Astrocyte of the spinal cord (primary cell): ENCODE measurements at places on chromosomes 5 and 9.

DNA sequence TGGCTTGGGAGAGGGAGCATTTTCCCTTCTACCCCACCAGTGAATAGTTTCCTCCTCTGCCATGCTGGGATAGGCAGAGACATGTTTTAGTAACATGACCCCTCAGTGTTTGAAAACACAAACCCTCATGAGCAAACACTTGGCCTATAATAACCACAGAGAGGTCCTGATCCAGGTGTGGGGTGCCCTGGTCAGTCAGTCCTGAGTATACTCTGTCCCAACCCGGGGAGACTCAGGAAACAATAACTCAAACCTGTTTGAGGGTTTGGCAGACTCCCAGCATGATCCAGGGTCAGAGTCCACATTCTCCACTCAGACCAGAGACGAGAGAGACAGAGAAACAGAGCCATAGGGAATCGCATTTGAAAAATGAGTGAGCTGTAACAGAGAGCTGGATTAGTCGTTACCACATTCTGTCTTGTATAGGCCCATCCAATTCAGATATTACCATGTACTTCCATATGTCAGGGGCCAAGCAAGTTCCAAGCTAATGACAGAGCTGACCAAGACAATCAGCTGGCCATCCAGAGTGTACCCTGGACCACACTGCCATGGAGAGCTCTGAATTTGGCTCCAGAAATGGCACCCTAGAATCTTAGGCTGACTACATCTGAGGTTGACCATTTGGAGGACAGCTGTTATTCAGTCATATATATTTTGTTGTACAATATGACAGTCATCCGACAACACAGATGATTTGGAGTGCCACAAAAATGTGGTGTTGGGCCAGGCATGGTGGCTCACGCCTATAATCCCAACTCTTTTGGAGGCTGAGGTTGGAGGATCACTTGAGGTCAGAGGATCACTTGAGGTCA lies 4.2 kb upstream of the CA9 start:
- DNase-seq: peak; percentile 73

- DNase-seq: peak; percentile 44
Observed at GRCh38 chr5:68419637-68420452, 204.3 kb downstream of the PIK3R1 start.

DNA sequence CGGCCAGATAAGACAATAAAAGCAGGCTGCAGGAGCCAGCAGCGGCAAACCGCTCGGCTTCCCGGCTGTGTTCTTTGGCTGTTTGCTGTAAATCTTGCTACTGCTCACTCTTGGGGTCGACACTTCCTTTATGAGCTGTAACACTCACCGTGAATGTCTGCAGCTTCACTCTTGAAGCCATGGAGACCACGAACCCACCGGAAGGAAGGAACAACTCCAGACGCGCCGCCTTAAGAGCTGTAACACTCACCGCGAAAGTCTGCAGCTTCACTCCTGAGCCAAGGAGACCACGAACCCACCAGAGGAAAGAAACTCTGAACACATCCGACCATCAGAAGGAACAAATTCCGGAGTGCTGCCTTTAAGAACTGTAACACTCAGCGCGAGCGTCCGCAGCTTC lies 451.7 kb downstream of the AGTPBP1 start:
- DNase-seq: no peak

DNA sequence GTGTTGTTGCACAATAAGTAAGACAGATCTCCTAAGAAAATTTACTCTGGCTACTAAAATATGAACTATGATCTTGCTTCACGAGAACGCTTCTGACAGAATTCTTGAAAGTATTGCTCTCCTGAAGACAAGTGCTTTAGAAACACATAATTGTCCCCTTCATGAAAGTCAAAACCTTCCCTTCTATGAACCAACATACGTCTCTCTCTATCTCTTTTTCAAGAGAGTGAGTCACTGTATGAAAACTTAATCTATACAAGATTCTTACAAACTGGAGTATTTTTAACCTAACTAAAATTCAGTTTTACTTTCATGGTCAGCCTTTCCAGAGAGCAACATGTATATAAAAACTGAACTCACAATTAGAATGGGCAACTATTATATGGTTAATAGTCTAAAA lies 688.0 kb upstream of the CTNND2 start:
- DNase-seq: no peak

GRCh38 chr5:23614422-23614821 lies 107.0 kb downstream of the PRDM9 start:
- DNase-seq: no peak

GRCh38 chr5:54772684-54773083 lies 212.7 kb downstream of the ESM1 start:
- DNase-seq: no peak

DNA sequence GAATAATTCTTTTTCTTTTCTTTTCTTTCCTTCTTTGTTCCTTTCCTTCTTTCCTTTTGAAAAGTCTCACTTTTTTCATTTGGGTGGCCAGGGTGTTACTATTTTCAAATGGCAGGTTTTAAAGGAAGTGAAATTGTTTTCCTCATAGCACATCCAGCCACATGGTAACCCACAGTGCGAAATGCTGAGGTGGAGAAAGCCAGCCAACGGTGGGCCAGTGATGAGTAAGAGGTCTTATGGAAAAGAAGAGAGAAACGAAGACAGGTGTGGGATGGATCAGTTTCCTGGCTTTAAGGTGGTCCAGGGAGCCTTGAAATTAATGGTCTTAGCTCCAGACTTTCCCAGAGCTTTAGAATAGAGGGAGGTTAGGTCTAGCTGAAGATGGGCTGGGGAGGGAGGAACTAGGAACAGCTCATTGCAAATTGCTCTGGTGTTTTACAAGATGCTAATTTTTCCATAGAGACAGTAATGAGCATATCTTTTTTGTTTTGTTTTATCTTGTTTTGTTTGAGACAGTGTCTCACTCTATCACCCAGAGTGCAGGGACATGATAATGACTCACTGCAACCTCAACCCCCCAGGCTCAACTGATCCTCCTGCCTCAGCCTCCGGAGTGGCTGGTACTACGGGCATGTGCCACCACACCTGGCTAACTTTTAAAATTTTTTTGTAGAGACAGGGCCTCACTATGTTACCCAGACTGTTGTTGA lies 17.8 kb downstream of the ITK start:
- no peak for DNase-seq

DNA sequence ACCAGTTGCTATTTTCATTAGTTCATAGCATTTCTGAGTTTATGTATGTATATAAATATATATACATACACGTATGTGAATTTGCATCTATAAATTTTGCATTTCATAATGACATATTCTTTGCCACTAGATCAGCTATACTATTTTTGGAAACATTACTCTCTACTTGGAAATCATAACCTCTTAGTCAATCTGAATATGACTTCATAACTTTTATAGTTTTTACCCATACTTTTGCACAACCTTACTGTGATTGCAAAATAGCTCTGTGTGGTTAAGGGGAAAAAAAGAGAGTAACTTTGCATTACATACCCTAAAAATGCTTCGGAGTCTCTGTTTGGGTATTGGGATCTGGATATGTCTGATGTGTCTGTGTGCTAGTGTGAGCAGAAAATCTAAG lies 44.9 kb upstream of the ADAMTSL1 start:
- DNase-seq: peak; percentile 18

DNA sequence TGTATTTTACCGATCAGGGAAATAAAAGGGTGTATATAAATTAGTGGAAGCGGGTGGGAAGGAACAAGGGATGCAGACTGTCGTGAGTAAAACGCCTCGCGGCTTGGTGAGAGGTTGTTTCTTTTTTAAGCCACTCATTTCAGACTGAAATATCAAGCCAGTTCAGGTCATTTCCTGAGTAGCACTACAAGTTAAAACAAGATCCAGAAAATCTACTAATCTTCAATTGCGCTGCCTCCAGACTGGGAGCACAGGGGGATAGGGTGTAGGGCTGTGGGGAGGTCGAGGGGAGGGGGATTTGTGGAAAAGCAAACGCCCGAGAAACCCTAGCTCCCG lies 140.8 kb downstream of the TSSK1B start:
- DNase-seq: peak; percentile 52

- no peak for DNase-seq
Observed at GRCh38 chr9:133729617-133730281, 8.4 kb downstream of the SARDH start.

DNA sequence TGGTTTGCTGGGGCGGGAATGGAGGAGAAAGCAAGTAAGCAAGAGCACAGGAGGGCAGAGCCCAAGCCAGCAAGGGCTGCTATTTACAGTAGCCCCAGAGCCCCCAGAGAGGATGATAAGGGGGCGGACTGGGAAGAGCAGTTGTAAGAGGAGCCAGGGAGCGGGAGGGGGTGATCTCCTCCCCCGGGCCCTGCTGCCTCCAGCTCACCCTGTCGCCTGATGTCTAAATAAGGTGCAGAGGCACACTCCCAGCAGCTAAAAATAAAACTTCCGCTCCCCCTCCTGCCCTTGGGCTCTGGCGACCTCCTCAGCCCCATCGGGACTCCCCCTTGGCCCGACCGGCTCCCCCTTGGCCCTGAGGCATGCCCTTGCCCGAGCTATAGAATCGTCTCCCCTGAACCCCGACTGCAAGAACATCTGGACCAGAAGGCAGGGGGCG lies 14.4 kb upstream of the CCDC69 start:
- DNase-seq: no peak

DNA sequence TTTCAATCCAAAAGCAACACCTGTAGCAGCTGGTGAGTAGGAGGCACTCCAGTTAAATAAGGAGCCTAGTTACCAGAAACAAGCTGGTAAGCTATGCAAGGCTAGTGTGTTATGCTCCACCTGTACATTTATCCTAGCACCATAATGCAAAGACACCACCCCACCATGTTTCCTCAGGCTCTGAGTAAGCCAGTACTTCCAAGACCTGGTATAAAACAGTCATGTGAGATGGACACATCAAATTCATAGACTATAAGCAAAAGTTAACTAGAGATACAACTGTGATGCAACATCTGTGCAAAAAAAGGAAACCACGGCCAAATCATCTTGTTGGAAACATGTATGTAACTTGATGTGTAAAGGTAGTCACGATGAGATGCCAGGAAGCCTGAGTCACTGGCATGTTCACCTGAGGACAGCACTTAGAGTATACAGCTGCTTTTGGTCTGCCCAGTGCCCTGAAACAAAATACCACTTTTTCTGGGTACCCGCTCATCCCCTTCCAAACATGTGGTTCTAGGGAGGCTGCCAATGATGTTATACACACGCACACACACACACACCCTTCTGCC lies 66.1 kb downstream of the CDK5RAP2 start:
- no peak for DNase-seq

DNA sequence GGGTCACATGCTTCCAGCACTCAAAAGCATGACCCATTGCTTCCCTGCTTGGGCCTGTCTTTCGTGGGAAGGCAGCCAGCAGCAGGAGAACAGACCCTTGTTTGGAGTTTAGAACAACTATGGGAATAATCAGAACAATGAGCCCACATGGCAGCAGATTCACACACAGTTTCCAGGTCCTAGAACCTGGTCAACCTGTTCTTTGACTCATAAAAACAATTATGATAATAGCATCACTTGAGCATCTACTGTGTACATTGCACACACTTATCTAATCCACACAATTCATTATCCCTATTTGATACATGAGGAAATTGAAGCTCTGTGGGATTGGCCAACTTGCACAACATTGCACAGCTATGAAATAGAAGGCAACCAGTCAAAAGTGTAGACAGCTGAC lies 41.7 kb downstream of the KLF4 start:
- no peak for DNase-seq

DNA sequence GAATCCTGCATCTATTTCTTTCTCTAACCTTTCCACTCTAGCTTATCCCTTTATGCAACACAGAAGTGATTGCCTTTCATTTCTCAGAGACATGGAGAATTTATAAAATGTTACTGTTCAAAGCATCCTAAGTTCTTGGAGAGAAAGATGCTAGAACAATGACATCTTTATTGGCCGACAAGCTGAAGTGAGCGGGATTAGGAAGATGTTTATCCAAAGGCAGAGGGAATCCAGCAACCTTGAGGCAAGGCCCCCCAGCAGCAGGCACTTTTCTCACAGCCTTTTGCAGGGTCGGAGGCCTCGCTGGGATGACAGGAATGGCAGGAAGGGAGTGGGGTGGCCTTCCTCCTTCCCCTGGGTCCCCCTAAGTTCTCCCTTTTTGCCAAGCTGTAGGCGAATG lies 204.8 kb downstream of the GAPVD1 start:
- DNase-seq: no peak

- no peak for DNase-seq
Observed at GRCh38 chr5:167964529-167964928, 326.9 kb upstream of the WWC1 start.

DNA sequence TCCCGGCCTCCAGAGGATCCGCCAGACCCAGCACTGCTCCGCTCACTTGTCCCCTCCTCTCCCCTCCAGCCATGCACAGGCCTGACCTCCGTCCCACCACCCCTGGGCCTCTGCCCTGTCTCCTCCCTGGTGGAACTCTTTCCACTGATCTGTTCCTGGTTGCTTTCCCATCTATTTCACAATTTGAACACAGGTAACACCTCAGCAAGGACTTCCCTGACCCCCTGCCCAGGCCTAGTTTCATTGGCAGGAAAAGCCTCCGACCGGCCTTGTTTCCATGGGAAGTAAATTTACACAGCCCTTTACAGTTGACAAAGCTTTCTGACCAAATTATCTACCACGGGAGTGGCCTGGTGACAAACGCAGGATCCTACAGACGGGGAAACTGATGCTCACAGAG lies 14.8 kb downstream of the QSOX2 start:
- no peak for DNase-seq

DNA sequence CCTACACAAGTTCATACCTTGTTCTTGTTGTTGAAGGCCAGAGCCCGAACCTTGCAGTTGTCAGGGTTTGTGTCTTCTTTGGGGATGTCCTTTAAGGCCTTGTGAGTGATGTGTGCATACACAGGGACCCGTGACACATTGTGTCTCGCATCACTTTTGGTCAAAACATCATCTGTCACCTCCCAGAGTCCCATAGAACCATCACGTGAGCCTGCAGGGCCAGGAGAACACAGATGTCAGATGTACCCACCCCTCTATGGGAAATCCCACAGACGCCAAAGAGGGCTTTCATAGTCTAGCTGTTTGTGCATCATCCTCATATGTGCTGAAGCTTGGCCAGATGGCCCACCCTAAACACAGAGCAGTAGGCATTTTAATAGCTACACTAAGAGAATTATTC lies 28.2 kb downstream of the DCAF12 start:
- DNase-seq: no peak

- no peak for DNase-seq
Observed at GRCh38 chr5:135213027-135213386, 179.0 kb upstream of the PITX1 start.

DNA sequence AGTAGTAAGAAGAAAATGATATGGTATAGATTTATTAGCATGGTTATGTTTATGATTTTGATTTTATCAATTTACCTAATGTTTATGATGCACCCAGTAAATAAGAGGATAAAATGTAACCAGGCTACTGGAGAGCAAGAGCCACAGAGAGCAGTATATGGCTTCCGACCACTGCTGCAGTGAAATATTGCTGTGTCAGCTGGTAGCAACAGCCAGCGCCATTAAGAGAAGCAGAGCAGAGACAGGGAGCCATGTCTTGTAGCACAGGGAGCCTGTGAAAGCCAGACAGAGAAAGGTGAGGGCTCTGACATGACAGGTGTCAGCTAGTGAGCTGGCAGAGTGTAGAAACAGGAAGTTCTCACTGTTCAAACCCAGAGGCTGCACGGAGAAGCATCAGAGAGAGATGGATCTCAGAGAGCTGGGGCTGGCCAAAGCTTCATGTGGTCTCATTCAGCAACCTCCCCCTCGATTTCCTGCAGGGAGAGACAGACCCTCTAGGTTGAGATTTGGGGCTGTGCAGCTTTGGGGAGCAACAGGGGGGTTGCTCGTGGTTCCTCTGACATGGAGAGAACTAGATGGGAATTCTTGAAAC lies 202.1 kb downstream of the MED10 start:
- no peak for DNase-seq
